ENCODE measurements at places on chromosomes 3 and 15.
A peak's percentile ranks its signal among the peaks of the same experiment; 100 is the strongest.

DNA sequence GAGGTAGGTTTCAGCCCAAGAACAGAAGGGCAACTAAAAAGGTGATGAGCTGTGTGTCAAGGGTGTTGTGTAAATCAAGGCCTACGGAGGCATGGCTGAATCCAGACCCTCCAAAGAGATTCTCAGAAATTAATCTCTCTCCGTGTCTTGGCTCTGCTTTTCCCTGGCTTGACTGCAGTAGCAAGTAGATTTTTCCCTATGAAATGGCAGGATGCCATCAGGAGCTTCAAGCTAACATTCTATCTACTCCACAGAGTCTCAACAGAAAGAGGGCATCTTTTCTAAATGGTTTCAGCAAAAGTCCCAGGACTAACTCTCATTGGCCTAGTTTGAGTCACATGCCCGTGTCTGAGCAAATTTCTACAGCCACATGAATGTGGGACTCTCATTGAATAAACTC is 58.3 kb downstream of the LSM3 start:
- DNase-seq = no peak

DNA sequence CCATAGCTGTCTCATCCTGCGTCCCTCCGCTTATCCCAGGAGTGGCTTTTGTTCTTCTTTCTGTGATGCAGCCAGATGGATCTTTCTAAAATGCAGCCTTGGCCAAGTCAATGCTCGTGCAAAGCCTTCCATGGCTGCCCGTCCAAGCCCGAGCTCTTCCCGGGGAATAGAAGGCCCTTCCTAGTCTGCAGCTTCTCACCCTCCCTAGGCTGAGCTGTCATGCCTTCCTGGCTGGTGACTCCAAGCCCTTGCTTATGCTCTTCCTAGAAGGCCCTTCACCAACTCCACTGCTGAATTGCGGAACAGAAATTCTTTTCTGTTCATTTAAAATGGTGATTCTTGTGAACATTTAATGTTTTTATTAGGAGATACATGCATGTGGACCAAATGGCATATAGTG is 95.9 kb downstream of the SMAD6 start:
- DNase-seq = no peak

DNA sequence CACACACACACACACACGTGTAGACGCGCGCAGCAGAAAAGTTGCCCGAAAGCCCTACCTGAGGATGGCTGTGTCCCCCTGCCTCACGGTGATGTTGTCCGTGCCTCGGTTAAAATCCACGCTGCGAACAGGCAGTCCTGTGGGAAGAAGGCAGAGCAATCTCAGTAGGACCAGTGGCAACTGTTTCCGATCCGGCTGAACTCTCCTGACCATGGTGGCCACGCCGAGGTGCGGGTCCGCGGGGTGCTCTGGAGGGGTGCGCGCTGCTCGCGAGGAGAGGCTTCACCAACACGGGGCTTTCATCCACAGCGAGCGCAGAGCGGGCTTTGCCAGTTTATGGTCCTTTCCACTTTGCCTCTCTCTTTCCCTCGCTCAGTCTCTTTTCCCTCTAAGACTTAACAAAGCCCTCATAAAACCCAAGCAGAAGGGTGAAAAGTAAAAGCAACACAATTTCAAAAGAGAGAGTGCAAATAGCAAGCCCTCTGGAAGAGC is 422 bp downstream of the LSAMP start:
- no peak for DNase-seq

- no peak for DNase-seq
These were observed 323.3 kb downstream of the DIPK2A start for GRCh38 chr3:144294659-144295538.

DNA sequence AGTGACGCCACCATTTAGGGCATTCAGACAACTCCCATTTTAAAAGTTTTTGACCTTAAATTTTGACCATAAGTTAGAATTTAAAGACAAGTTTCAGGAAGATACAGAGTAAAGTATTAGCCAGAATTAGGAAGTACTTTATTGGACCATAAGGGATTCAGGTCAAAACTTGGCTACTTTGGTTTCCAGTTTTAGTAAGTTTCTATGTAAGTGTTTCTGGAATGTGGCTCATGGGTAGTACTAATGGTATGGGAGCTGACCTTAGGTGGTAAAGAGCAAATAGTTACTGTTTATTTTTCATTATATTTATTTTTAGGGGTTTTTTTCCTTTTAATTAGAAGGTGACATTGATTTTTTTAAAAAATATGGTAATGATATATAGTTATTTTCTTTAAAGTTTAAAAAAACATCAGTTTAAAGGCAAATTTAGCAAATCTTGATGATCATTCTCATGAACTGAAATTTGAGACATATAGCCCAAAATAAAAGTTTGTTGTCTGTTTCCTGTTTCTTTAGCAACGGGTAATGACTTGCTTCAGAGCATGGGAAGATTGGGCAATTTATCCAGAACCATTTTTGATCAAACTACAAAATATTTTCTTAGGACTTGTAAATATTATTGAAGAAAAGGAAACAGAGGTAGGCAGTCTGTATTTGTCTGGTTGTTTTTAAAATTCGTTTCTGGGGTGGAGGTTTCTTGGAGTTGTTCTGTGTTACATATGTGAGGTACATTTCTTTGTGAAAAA is 34.3 kb downstream of the U2SURP start:
- DNase-seq = peak; percentile 71

GRCh38 chr3:79187426-79187825 is 580.4 kb downstream of the ROBO1 start:
- no peak for DNase-seq

DNA sequence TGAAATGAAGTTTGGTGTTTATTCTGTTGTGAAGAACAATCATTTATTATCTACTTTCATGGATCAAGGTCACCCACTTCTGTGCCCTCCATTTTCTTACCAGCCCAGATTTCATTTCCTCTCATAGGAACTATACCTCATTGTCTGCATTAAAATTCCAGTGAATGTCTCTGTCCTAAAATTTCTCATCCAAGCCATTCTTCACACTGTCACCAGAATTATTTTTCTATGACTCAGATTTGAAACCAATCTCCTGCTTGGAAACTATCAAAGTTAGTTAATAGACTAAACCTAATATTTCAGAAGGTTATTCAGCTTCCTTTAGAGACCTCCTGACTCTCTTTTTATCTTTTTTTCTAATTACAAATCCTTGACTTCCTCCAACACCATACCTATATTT is 364.1 kb upstream of the CBLB start:
- no peak for DNase-seq

- DNase-seq = no peak
These were observed 33.9 kb upstream of the TMCO5A start for GRCh38 chr15:37900326-37901221.

DNA sequence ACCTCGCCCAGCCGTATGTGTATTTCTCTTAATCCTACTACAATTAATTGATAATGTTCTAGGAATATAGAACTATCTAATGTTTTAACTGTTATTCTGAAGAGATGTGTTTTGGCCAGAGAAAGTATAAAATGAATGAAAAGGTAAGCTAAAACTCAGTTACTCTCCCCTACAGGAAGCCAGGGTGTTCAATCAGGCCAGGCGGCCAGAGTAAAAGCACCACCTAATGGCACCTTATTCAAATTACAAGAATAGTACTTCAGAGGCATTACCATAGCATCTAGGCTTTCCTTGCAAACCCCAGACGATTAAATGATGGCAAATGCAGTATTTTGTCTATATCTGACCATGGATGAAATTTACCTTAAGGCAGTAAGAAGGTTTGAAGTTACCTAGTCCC is 10.4 kb downstream of the SLC12A8 start:
- no peak for DNase-seq

- no peak for DNase-seq
These were observed 513.0 kb downstream of the NTRK3 start for GRCh38 chr15:87743562-87743961.

GRCh38 chr3:119195911-119196310 is 22.5 kb downstream of the UPK1B start:
- DNase-seq = no peak

GRCh38 chr15:92163641-92164040 is 230.0 kb upstream of the ST8SIA2 start:
- no peak for DNase-seq

DNA sequence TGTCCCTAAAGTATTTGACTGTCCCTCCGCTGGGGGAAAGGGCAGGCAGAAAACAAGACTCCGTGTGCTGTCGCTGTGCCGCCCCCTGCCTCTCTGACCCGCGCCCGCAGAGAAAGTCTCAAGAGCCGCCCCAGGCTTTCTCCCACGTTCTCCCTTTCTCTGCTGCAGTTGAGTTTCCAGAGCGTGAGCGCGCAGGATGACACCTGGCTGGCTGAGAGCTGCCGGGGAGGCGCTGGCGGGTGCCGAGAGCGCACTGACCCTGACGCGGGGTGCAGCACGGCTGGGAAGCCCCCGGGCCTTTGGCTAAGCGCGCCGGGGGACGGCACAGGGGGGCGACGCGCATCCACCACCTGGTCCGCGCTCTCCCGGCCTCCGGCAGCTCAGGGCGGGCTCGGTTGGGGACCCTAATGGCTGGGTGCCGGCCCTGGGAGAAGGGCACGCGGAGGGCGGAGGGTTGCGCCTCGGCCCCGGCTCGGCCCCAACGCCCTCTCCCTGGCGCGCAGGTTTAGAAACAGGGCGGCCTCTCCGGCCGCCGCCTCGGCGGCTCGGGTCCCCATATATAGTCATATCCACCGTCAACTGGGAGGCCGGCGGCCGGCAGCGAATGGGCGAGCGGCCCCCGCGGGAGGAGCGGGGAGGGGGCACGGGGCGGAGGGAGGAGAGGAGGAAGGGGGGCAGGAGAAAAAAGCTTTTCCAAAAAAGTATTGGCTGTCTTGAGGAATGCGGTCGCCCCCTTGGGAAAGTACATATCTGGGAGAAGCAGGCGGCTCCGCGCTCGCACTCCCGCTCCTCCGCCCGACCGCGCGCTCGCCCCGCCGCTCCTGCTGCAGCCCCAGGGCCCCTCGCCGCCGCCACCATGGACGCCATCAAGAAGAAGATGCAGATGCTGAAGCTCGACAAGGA is at the start of gene TPM1:
Gene TPM1 (plus strand): TSS at position 774 of the 903 bp plus-strand sequence. CDS start 83 bp downstream, at position 857.
- DNase-seq = no peak

DNA sequence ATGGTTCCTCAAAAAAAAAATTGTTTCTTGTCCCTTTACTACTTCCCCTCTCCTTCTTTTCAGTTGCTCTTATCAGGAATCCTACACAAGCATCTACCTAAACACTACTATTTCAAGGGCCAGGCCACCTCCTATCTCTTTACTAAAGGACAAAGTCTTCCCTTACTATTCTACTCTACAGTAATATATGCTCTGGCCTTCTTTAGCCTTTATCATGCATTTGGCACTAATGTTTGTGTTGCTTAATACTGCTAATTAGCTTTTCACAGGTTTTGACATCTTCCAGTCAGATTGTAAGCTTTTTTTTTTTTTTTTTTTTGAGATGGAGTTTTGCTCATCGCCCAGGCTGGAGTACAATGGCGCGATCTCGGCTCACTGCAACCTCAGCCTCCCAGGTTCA is 5.3 kb downstream of the CEP19 start:
- no peak for DNase-seq

GRCh38 chr3:45990181-45990580 is 5.4 kb downstream of the FYCO1 start:
- DNase-seq = no peak

DNA sequence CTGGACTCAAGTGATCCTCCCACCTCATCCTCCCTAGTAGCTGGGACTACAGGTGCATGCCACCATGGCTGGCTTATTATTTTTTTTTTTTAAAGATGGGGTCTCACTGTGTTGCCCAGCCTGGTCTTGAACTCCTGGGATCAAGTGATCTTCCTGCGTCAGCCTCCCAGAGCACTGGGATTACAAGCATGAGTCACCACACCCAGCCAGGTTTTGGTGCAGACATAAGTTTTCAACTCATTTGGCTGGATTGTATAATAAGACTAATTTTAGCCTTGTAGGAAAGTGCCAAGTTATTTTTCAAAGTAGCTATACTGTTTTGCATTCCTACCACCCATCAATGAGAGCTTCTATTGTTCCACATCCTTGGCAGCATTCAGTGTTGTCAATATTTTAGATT is 32.1 kb downstream of the BUB1B start:
- no peak for DNase-seq

- no peak for DNase-seq
These were observed 3.5 kb upstream of the SEMA5B start for GRCh38 chr3:123031051-123031450.

GRCh38 chr3:123716411-123716810 is 131.6 kb upstream of the HACD2 start:
- no peak for DNase-seq

DNA sequence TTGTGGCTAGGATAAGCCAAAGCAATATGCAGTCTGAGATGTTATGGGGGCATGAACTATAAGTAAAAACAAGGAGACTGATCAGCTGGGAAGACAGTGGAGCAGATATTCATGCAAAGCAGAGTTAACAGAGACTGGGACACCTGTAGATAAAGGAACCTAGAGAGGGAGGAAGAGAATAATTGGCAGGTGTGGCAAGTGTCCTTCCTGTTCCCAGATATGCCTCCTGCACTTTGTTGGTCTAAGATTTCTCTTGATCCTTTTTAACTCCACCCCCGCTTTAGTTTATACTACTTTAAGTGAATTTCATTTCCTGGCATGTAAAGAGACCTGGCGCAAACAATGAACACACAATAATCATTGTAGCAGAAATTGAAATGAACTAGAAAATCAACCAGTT is 169.4 kb downstream of the CNTN6 start:
- DNase-seq = no peak

- DNase-seq = no peak
These were observed 59.9 kb downstream of the AP4E1 start for GRCh38 chr15:50968353-50968752.

GRCh38 chr3:107629566-107629965 is 106.8 kb downstream of the BBX start:
- no peak for DNase-seq

- no peak for DNase-seq
These were observed 11.4 kb downstream of the CLK3 start for GRCh38 chr15:74626752-74627692.
